ENCODE measurements at places on chromosomes 1 and 21.

- DNase-seq, result peak; percentile 44
Observed at GRCh38 chr1:59272507-59272906, 24.4 kb upstream of the FGGY start.

- no peak for DNase-seq
Observed at GRCh38 chr21:33942426-33942825, 26.8 kb upstream of the ATP5PO start.

DNA sequence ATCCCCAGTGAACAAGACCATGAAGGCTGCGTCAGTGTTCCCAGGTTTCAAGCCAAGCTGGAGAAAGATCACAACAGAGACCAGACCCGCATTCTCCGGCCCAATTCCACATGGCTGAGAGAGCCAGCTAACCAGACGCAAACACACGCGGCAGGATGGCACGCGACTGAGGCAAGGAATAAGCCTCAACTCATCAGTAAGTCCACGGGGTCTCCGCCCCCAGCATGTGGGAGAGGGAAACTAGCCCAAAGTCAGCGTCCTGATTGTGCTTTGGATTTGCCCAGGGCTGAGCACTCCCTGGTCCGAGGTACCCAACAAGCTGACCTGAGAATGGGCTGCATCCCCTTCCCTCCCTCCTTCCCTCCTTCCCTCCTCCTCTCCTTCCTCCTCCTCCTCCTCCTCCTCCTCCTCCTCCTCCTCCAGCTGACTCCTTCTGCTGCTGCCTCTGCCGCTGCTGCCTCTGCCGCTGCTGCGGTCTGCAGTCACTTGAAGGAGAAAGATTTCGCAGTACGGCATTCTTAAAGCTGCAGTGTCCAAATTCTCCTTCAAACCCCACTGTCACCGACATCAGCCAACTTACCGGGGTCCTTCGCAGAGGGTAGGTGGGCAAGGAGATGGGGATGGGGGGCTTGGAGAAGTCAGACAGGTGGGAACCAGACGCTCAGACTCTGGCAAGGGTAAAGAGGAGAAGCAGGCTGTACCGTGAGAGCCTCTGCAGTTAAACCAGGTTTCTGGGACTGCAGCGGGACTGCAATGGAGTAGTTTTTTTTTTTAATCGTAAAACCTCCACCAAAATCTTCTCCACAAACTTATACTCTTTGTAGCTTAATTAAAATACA lies 33.0 kb upstream of the H6PD start:
- no peak for DNase-seq

- no peak for DNase-seq
Observed at GRCh38 chr1:47754221-47754620, 243.0 kb downstream of the TRABD2B start.

DNA sequence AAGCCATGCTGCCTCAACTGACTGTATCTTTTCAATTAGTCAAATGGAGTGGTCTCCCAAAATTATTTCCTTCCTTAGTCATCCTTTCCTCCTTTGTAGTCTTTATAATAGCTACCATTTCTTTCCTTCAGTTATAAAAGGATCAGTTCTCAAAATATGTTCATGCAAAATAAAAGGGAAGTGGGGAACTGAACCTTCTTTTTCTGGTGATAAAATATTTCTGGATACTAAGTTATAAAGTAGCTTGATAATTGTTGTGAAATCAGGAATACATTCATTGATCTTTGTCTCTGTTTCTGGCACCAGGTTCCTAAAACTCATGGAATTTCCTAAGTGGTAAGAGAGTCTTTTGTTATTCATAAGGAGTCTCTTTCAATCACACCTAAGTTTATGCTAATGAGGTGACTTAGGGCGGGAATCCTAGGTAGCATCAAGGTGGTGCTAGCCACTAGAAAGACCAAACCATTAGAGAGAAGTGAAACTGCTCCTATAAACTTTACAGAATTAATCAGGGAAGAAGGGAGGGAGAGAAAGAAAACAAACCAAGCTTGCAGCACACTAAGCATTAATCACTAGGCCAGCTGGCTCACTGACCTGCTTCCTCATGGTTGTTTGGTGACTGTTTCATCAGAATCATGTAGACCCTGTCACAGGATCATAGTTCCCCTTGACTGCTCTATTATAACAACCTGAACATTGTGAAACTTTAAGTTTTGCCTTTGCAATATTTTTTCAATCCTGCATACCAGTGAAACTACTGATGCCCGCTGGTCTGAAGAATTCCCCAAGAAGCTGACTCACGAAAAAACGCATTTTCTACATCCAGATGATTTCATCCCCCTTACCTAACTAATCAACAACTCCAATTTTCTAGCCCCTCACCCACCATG lies 161.6 kb upstream of the PTBP2 start:
- peak; percentile 96 for DNase-seq

- no peak for DNase-seq
Observed at GRCh38 chr1:197144570-197145325, 1.7 kb downstream of the ASPM start.

DNA sequence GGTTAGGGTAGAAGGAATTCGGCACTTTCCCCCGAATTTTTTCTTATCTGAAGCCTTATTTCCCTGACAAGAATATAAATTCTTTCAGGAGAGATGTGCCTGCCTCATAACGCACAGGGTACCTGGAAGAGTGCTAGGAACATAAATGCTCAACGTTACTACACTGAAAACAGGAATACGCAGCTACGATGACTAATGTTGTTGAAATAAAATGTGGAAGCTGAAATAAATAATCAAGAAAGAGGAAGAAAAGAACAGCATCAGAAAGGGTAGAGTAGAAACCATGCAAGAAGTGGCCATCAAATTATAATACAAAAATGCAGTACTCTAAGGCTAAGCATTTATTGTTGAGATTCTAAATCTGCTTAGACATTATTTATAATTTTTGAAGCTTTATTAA lies 33.9 kb downstream of the SLC66A1 start:
- DNase-seq, result no peak
